ENCODE measurements at places on chromosomes 16 and 17.
A peak's percentile ranks its signal among the peaks of the same experiment; 100 is the strongest.

GRCh38 chr17:71933306-71933705 lies 187.5 kb upstream of the SOX9 start:
- no peak for DNase-seq

DNA sequence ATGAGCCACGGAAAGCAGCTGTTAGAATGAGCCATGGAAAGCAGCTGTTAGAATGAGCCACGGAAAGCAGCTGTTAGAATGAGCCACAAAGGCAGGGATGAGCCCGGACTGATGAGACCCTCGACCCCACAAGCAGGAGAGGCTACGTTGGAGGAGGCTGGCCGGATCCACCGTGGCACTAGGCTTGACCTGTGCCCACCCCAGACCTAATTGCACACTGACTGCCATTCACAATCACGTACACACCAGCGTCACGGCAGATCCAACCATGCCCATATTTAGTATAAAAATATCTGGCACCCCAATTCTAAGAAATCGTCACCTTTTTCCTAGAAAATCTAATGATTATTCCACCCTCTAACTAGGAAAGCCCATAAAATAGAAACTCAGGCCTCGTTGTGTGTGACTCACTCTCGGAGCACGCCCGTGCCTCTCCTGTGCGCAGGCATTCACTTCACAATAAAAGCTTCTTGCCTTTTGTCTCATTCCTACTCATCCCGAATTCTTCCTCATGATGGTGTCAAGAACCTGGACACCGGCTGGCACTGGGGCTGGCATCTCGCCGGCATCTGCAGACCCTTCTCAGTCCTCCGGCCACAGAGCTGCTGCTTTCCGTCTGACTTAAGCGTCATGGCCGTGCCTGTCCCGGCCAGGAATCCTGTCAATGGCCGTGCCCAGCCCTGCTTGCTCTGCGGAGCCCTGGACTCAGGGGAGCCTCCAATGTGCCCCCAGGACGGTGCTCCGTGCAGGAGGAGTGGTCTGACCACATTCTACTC lies 5.5 kb upstream of the SECTM1 start:
- no peak for DNase-seq

- DNase-seq, result no peak
Measured at GRCh38 chr17:46100590-46100989, 92.6 kb downstream of the KANSL1 start.

- DNase-seq, result no peak
Measured at GRCh38 chr16:15618392-15618791, 24.6 kb downstream of the MARF1 start.

DNA sequence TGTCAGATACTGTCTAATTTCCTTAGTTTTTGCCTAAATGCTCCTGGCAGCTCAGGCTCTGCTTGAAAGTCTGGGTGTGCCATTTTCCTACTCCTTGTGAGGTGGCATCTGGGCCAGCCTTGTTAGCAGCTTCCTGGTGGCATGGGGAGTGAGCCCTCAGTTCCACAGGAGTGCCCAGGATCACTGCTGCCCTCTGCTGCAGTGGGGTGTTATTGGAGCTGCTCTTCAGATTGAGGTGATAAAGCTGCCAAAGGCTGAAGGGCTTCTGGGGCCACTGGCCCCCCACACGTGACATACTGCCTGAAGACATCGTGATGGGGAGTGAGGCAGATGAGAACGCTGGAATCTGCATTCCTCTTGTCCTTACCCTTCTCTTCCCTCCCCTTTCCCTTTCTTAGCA lies 27.4 kb downstream of the CEP95 start:
- DNase-seq, result peak; percentile 2

GRCh38 chr17:4375039-4375748 lies 8.7 kb upstream of the UBE2G1 start:
- peak; percentile 31 for DNase-seq

DNA sequence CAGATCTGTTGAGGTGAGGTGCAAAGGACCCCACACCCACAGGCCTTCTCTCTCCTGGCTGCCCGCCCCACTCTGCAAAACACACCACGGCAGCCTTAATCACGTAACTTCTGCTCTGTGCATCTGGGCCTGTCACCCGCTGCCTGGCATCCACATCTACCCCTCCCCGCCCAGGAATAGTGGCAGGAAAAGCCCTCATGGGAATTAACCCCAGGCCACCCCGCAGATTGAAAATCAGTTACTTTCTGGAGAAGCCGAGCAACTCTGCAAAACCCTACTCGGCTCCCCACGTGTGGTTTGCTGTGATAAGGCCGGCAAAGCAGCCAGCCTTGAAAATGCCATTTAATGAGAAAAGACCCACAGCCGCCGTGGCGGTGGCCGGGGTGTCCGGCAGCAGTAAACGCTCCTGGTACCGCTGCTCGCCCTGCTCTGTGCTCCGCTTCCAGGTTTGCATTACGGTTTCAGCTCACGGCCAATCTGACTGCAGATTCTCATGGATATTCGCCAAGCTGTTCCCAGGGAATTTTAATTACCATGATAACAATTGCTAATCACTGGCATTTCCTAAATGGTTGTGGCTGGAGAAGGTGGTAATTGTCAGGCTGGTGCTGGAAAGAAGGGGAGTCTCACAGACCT lies 78.0 kb upstream of the DOC2B start:
- DNase-seq, result no peak

DNA sequence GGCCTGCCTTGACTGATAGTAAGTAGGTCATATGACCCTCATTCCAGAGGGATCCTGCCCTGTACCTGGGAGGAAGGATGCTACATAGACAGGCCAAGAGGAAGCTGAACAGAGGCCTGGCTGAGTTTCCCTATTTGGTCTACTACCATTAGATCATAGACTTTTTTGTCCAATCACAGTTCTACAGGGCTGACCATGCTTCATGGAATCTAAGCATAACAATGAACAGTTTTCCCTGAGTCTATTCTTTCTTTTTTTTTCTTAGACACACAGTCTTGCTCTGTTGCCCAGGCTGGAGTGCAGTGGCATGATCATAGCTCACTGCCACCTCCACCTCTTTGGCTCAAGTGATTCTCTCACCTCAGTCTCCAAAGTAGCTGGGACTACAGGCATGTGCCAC lies 3.9 kb downstream of the GPR179 start:
- no peak for DNase-seq

GRCh38 chr17:73304971-73305812 lies 6.6 kb downstream of the CDC42EP4 start:
- no peak for DNase-seq

- no peak for DNase-seq
Measured at GRCh38 chr16:13660807-13661206, 259.1 kb upstream of the ERCC4 start.

- DNase-seq, result peak; percentile 57
Measured at GRCh38 chr17:56819431-56820145, 14.1 kb downstream of the C17orf67 start.

DNA sequence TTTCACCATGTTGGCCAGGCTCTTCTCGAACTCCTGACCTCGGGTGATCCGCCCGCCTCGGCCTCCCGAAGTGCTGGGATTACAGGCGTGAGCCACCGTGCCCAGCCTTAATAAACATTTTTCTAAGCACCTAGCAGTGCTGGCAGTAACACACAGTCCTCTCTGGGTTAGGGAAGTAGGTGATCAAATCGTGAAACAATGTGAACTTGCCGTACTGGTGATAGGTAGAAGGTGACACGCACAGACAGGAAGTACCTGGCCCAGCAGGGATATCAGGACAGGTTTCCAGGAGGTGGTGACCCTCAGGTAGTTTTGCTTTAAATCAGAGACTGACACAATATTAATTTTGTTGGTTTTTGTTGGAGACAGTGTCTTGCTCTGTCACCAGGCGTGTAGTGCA lies 4.5 kb downstream of the PLD2 start:
- no peak for DNase-seq

- peak; percentile 24 for DNase-seq
Measured at GRCh38 chr16:89615596-89616090, 2.2 kb downstream of the DPEP1 start.

DNA sequence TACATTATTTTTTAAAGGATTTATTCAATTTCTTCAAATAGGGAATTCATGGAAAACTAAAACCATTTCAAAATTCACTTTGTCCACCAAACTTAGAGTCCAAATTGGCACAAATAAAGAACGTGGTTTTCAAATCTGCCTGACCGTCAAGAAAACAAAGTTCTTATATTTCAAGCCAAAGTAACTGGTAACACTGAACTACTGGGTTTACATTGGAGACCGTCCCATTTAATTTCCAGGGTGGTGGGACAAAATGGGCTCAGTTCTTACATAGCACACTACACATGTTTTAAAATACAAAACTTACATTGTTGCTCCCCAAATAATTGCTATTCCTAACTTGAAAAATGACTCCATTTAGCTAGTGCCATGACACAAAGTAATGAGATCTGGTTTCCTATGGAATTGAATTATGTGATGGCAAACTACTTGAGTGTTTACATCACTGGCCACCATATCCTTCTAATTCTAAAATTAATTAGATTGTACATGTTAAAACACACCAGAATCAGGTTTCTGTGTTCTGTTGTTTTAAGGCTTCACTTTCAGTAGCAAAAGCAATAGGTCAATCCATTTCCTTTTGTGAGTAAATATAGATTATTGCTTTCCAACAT lies 6.5 kb downstream of the PSME3IP1 start:
- no peak for DNase-seq

DNA sequence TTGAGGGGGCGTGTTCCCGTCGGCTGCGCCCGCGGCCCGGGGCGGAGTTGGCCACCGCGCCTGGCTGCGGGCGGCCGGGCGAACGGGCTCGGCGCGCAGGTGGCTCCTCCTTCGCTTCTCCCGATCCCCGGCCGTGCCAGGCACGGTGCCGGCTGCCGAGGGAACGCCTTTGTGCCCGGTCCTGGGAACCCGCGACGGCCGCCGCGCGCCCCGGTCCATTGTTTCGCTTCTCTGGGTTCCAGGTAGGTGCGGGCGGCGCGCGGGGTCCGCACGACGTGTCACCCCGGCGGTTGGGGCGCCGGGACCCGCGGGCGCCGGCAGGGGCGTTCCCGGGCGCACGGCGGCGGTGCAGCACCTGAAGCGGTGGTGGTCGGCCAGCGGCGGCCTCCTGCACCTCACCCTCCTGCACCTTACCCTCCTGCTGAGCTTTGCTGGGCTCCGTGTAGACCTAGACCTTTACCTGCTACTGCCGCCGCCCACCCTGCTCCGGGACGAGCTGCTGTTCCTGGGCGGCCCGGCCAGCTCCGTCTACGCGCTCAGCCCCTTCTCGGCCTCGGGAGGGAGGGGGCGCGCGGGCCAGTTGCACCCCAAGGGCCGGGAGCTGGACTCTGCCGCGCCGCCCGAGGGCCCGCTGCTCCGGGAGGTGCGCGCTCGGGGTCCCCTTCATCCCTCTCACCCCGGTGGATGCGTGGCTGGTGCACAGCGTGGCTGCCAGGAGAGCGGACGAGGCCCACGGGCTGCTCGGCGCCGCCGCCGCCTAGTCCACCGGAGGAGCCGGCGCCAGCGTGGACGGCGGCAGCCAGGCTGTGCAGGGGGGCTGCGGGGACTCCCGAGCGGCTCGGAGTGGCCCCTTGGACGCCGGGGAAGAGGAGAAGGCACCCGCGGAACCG lies 99.9 kb downstream of the EFCAB13 start:
- peak; percentile 1 for DNase-seq

- no peak for DNase-seq
Measured at GRCh38 chr17:77782201-77782600, 176.3 kb upstream of the TNRC6C start.

GRCh38 chr17:43768382-43768781 lies 9.8 kb upstream of the SOST start:
- DNase-seq, result no peak

Data from stimulated activated CD4-positive, alpha-beta T cell treated with anti-CD3 and anti-CD28 coated beads, Interleukin-4, amount 100 ng/mL, for 1 hour (primary cell).